ENCODE measurements at places on chromosomes 2 and 18.

- no peak for DNase-seq
Observed at GRCh38 chr2:197097578-197098366, 171.3 kb upstream of the PGAP1 start.

GRCh38 chr2:26946841-26947784 is 23.3 kb upstream of the MAPRE3 start:
- no peak for DNase-seq

DNA sequence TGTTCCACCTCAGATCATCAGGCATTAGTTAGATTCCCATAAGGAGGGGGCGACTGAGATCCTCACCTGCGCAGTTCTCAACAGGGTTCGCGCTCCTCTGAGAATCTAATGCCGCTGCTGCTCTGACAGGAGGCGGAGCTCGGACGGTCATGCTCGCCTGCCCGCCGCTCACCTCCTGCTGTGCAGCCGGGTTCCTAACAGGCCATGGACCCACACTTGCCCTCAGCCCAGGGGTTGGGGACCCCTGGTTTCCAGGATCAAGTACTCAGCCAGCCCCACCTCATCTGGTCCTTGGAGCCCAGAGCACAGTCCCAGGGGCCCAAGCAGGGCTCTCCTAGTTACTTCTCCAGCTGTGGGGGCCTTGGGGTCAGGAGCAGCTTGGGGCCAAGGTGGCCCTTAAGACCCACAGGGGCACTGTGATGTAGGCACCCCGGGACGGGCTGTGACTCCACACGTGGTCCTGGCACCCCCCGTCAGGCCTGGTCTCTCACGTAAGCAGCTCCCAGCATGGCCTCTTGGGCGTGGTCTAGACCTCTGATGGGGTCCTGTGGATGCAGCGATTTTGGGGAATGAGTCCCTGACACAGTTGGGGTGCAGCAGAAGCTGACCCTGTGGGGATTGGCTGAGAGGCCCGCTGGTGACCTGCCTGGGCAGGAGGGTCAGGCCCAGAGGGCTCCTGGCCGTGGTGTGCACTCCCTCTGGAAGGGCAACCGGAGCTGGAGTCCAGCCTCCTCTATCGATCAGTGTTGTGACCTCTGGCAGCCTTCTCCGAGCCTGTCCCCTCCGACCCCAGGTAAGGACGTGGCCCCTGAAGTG is 28.3 kb upstream of the OTOS start:
- no peak for DNase-seq

- DNase-seq = no peak
Observed at GRCh38 chr2:100013892-100014677, 128.3 kb downstream of the AFF3 start.

DNA sequence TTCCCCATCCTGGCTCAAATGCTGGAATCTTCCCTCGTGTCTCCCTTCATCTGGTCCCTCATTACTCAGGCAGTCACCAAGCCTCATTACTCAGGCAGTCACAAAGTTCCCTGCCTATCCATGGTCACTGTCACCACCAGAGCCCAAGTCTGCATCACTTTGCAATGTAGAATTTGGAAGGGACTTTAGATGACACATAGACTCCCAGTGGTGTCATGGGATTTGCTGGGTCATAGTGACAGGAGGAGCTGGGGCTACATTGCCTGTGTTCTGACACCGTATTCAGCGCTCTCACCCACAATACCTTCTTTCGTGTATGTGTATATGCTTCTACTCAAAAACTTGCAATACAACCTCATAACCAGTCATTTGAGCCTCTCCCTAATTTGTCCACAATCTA is 2.1 kb upstream of the EMILIN1 start:
- no peak for DNase-seq

DNA sequence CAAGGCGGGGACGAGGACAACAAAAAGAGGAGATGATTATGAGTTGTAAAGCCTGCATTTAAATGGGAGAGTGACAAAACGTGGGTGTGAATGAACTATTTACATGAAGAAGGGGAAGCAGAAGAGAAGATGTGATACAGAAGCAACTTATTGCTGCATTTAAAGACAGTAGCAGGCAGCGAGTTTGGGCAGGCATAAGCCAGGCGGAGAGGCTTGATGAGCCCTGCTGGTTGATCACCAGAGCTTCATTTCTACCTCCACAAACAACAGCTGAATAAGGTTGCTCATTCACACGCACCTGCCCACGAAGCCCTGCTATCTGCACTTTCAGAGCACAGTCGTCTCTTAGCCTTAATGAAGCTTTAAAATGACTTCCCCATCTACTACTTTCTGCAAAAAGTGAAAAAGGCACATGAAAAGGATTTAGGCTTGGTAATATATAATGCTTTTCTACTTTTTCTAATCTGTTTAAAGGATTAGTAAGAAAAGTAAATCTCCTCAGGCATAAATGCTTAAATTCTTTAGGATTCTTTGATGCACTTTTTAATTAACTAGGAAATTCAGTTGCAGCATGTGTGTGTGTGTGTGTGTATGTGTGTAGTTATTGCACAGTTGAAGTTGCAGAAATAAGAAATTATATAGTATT is 3.1 kb downstream of the SLC38A11 start:
- no peak for DNase-seq

DNA sequence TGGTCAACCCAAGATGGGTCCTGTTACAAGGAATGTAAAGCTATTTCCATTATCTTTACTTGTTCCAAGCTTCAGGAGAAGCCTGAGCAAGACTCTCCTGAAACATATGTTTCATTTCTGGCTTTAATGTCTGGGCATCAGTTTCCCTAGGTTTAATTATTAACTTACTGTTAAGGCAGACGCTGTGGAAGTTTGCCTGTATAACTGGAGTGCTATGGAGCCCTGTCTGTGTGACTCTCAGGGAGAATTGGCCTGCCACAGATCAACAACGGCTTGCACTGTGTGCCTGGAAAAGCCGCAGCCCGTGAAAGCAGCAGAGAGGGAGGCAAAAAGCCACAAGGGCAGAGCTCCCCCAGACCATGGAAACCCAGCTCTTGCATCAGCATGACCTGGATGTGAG is 22.1 kb upstream of the LONRF2 start:
- DNase-seq = no peak

DNA sequence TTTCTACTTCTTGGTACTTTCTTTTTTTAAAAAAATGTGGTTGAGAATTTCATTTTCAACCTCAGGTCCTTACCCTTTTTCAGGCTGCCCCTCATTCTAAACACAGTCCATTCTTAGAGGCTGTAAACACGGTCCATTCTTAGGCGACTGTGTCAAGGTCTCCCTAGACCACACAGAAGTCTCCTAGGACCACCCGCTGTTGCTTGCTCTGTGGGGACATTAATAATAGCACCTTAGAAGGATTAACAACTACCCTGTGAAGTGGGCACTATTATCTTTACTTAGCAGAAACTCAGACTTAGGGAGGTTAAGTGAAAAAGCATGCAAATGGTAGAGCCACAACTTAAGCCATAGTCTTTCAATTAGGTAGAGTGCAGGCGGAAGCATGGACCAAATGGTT is 91.7 kb downstream of the RBMS1 start:
- DNase-seq = no peak

DNA sequence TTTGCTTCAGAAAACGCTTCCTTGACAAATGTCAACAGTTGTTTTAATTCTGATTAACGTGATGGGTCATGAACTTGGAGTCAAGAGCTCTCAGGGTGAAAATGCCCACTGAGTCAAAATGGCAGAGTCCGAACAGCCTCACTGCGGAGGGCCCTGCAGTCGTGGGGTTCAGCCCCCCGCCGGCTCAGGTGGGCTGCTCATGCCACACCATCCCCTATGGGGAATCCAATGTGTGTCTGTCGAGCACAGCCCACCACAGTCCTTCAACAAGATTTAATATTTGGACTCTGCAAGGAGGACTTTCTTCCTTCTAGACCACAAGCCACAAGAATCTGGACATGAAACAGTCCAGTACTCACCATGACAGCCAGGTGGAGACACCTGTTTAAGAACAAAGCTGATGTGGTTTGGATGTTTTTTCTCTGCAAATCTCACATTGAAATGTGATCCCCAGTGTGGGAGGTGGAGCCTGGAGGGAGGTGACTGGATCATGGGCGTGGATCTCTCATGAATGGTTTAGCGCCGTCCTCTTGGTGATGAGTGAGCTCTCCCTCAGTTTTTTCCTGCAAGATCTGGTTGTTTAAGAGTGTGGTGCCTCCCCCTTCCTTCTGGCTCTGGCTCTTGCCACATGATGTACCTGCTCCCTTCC is 201.0 kb downstream of the NDUFA10 start:
- DNase-seq = peak; percentile 20

GRCh38 chr2:196927376-196928225 is 1.1 kb upstream of the PGAP1 start:
- DNase-seq = no peak

DNA sequence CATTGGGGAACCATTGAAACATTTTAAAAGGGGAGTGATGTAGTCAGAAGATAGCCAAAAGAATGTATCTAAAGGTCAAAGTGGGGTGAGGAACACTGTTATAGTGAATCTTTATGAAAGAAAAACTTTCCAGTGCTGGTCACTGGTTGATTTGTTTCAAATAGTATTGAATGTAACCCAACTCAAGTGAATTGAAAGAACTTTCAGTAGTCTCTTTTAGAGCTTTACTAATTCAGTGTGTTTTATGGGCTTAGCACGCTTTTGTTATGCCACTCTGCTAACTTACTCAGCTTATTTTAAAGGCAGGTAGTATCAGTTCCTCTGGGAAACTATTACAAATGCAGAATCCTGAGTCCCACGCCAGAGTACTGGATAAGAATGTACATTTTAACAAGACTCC is 57.3 kb downstream of the GTF2A1L start:
- DNase-seq = no peak

- DNase-seq = no peak
Observed at GRCh38 chr2:27494284-27494943, 586 bp downstream of the FNDC4 start.

- DNase-seq = no peak
Observed at GRCh38 chr2:55017428-55017827, 32.8 kb downstream of the RTN4 start.

- no peak for DNase-seq
Observed at GRCh38 chr2:170271340-170271739, 93.4 kb downstream of the MYO3B start.

DNA sequence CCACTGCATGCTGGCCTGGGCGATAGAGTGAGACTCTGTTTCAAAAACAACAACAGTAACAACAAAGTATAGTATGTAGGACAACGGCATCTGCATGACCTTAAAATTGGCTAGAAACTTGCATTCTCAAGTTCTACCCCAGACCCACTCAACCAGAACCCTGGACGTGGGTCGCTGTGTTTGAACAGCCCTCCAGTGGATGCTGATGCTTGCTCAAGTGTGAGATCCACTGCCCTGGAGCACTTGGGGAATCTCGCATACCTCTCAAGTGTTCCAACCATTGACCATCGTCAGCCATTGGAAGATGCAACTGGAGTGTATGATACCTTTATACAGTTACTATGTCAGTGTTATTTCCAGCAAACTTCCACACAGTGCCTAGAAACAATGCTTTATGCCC is 435.9 kb downstream of the DCDC2C start:
- DNase-seq = no peak

GRCh38 chr2:217049956-217050355 is 190.1 kb upstream of the TNP1 start:
- no peak for DNase-seq

- no peak for DNase-seq
Observed at GRCh38 chr2:112979731-112980130, 1.9 kb downstream of the IL36G start.

GRCh38 chr2:96872591-96873349 is 2.9 kb upstream of the SEMA4C start:
- no peak for DNase-seq

DNA sequence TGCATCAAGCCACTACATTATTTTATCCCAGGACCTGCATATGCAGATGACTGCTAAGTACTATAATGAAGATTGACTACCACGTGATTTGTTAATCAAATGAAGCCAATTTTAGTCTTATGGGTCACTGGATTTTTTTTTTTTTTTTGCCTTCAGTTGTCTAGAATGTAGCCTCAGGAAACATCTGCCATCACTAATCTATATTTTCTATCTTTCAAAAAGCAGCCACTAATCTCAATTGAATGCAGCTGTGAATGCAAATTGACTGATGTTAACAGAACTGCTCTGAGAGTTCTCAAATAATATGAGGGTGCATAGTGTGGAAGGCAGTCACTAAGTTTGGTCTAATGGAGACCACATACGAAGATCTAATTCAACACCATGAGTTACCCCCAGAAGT is 106.3 kb downstream of the ABCA12 start:
- DNase-seq = no peak

DNA sequence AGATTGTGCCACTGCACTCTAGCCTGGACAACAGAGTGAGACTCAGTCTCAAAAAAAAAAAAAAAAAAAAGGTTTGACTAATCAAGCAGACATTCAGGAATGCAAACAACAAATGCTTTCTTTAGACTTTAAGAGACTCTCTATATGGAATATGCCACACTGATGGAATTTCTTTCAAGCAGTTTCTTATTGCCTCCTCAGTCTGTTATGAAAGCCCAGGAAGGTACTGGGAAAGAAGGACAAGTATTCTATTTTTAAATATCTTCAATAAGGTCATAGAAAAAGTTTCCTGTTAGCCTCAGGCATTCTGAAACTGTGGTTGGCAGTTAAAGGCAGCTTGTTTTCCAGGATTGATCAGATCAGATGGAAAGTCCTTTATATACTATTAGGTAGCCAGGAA is 241.6 kb downstream of the PIK3C3 start:
- DNase-seq = no peak

DNA sequence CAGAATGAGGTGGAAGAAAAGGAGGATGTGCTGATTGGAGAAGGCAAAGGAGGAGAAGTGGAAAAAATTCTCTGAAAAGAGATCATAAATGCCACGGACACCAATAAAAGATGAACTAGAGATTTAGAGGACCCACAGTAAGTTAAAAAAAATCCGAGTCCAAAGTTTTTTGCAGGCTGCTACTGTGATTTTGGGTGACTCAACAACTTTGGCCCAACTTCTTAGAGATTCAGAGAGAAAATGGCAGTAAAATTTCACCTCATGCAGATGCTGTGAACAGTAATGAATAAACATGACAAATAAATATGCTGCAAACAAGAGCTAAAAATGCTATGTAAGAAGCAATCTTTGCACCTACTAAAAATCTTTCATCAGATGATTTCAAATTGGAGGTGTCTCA is 176.9 kb upstream of the SESTD1 start:
- no peak for DNase-seq

DNA sequence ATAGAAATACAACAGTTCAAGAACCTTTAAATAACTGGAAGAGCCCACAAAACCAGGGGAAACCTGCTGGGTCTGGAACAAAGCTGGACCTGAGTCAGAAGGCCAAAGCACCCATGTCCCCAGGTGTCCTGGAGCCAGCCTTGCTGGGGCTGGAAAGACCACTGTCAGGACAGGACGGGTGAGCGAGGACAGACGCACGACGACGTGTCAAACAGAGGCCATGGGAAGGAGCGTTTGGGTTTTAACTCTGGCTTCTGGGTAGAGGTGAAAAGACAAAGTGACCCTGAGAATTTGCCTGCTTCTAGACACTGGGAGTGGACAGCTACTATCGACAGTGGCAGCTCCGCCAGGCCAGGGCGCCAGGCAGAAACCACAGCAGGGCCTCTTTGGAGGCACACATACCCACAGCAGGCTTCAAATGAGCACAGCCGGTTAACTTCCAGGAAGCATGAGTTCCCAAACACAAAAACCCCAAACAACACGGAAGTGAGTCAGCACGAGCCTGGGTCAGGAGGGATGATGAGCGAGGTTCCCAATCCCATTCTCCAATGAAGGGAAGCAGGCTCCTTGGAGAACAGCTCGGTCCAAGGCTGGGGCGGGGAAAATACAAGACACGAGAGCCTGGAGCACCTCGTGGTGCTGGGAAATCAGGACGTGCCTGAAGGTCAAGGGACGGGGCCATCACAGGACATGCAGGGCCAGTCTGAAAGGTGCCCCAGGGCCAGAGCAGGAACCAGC is 208.0 kb downstream of the TWIST2 start:
- no peak for DNase-seq
